Stimulated activated CD8-positive, alpha-beta memory T cell treated with anti-CD3 and anti-CD28 coated beads, Interleukin-7, amount 100 ng/mL, for 4 hours (primary cell): ENCODE measurements at places on chromosomes 11 and 22.

GRCh38 chr11:80309301-80309700 is 868.5 kb upstream of the TENM4 start:
- DNase-seq = no peak

DNA sequence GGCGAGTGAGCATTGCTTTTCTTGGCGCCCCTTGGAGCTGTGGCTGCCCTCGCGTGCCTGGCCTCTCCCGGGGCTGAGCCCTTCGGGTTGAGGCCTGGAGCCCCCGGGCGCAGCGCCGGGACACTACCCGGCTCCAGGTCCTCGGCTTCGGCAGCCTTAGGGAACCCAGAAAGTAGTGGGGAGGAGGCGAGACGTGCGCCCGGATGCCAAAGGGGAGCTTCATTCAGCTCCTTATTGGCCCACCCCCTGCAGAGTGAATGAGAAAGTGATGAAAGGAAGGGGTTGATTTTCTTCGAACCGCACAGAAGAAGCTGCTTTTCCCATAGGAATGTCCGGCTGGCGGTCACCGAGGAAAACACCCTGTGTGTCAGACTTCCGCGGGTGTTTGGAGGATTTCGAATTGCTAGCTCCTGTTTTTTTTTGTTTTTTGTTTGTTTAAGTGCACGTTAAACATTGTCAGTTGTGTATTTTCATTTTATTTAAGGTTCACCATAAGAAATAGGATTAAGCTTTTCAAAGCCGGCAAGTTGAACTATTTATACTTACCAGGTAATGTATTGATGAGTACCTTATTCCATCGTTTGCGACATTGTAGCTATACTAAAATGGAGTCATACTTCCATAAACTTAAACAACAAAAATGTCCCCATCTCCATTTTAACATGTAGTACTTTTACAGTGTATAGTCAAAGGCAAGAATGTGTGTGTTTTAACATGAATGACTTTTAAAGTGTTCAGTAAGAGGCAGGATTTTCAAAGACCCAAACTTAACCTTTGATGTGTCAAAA is 841 bp upstream of the EIF4G2 start:
- no peak for DNase-seq

DNA sequence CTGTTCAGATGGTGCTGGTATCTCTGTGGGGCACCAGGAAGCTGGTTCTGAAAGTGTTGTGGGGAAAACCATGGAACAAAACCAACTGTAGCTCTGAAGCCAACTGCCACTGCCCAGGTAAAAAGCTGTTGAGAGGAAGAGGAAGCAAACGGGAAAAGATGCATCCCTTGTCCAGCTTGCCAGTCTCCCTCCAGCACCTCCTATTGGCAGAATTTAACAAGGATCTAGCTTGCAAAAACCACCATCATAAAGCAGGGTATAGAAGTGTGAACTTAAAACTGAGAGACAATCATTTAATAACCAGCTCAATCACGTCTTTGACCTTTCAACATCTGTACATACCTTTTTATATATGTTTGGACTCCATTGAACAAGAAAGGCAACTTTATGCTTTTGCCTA is 4.5 kb downstream of the PATE1 start:
- no peak for DNase-seq

DNA sequence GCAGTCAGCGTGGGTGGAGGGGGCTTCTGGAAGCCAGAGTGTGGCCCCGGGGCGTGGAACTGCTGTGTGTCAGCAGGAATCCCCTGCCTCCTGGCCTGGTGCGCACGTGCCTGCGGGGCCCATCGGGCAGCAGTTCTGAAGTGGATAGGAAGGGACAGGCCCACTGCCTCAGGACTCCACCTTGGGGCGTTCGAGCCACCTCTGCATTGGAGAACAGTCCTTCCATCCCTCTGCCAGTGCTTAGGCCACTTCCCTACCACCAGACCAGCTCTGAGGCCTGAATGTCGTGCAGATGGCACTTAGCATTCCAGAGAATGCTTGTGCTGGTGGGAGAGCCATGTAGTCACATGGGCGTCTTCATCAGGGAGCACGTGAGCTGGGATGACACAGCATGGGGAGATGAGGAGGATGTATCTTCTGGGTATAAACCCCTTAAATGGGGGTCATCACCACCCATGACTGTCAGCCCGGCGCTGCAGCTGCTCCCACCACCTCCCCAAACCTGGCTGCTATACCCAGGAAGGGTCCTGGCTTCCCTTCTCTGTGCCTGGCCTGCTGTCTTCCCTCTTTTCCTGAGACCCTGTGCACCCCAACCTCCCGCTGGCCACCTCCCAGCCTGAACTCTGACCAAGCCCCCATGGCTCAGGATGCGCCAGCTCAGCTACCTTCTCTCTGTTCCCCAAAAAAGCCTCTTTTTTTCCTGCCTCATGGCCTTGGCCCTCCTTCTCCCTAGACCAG is 9.7 kb downstream of the INCENP start:
- DNase-seq = no peak

GRCh38 chr11:3170044-3170755 is 5.1 kb upstream of the OSBPL5 start:
- DNase-seq = no peak

DNA sequence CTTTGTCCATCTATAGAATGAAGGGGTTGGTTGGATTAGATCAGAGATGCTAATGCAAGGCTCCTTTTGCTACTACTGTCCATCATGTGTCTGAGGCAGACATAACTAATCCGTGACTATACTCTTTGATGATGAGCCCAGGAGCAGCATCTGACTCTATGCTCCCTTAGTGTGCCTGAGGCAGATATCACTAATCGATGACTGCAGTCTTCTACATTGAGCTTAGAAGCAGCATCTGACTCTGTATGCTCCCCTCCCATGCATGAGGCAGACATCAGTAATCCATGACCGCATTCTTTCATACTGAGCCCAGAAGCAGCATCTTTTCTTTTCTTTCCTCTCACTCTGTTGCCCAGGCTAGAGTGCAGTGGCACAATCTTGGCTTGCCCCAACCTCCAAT is 4.2 kb downstream of the TCN2 start:
- DNase-seq = no peak

GRCh38 chr11:130561441-130561881 is 113.0 kb downstream of the ADAMTS15 start:
- no peak for DNase-seq

DNA sequence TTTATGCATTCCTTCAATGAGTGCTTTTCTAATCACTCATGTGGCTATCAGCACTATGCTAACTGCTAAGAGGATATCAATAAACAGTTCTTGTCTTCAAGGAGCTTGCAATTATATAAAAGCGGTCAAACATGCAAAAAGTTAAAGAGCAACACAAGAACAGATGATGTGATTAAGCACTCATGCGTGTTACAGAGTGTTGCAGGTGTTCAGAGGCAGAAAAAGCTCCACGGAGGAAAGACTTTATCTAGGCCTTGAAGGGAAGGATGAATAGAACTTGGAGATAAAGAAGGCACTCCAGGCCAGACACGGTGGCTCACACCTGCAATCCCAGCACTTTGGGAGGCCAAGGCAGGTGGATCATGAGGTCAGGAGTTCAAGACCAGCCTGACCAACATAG is 13.6 kb downstream of the CD3E start:
- no peak for DNase-seq

DNA sequence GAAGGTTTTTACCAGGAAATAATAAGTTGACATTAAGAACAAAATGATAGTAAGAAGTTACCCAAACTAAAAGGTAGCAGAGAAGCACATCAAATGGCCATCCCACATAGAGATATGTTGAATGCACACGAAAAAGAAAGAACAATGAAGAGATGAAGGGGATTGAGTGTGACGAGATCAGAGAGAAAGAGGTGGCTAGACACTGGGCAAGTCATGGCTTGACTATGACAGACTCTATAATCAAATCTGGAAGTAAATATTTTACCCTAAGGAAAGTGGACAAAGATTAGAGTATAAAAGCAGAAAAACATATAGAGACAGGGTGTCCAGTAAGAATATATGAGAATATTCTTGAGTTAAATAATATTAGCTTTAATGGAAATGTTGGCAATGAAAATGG is 31.4 kb downstream of the CASP12 start:
- no peak for DNase-seq

DNA sequence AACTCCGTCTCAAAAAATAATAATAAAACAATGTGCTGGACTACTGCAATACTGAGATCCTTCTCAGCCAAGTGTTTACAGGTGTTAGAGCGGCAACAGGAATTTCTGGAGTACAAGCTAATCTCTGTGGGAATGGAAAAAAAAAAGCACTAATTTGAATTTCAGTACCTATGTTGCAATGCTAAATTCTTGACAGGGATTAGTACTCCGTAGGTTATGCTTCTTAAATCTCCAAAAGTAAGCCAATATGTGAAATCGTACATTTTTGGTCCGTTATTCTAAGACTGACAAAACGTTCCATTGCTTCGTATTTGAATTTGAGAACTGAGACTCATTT is 1.1 kb downstream of the ATL3 start:
- DNase-seq = no peak

- DNase-seq = no peak
These were observed 857 bp downstream of the ZPR1 start for GRCh38 chr11:116786966-116787365.

DNA sequence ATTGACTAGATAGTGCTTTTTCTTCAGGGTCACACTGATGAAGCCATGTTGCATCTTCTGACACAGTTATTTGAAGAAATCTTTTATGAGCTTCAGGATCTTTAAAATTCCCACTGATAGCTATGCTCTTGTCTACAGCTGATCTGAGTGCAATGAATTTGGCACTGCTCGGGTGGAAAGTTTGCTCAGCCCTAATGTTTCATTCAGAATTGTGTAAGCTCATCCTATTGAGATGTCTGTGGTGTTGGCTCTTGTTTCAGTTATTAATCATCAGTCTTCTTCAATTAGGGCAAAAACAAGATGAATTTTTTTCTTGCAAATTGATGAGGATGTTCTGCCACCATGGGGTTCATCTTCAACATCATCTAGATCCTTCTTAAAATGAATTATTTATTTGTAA is 1387.0 kb upstream of the RAG2 start:
- no peak for DNase-seq
